ENCODE measurements at places on chromosomes 12 and 14.

GRCh38 chr12:74491374-74491773 lies 46.3 kb upstream of the ATXN7L3B start:
- no peak for DNase-seq

DNA sequence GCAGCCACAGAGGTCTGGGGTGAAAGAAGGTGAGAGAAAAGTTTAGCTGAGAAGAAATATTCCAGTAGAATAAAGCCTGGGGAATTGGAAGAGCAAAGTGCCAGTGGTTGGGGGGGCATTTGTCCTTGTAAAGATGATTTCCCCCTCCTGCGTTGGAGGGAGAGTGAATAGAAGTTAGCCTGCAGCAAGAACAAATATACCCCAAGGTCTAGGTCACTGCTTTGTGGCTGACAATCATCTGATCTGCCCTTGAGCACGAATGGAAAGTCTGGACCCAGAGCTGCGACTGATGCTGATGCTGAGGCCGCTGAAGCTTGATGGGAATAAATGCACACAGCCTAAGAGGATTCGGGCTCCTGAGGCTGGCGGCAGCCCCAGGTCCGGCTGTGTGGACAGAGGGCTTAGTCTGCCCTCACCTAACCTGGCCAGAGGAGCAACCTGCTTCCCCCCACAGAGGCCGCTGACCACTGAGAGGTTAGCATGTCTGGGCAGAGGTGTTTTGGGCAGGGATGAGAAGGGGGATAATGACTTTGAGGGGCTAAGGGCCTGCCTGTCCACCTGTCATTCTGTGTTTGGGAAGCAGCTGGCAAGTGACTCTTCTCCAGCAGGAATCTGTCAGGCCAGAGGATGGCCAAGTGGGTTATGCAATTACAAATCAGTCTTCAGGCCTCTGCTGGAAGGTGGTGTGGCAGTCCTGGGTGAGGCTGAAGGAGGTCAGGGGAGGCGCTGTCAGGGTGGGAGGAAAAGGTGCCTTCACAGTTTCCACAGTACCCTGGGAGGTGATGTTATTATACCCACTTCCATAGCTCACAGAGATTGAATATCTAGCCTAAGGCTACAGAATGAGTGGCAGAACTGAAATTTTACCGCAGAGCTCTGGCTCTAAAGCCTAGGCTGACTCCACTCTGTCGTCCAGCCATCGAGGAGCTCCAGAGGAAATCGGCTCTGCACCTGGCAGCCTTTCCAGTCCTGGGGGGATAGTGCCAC lies 11.7 kb downstream of the TUBA1C start:
- DNase-seq = no peak

GRCh38 chr14:103172921-103173320 lies 49.7 kb downstream of the TNFAIP2 start:
- no peak for DNase-seq

DNA sequence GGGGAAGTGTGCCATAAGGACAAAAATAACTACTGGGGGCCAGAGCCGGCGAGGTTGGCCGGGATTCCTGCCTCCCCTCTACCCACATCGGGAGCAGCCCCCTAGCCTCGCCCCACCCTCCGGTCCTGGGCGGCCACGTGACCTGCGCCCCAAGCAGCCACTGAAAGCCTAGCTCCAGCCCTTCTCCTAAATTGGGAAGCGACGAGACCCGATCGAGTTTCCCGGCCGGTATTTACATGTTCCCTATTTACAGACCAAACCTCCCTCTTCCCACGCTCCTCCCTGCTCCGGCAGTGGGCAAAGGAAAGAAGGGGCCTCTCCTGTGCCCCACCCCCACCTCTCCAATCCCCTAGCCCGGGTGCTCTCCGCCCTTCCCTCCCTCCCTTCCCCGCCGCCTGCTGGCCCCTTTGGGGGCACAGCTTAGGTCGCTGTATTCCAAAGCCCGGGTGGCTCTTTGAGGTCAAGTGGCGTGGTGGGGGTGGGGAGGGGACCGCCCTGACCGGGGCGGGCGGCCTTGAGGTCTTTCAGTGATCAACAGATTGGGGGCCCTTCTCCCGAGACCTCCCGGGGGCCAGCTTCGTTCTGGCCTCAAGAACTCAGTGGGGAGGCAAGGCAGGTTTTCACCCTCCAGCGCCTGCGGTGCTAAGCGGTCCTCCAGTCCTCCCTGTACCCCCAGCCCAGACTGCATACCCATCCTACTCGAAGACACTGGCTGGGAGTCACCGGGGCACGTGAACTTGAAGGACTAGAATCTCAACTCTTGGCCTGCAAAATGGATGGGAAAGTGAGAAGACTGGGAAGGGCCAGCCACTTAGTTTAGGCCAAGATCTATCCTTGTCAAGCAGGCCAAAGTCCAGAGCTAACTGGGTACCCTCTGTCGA lies 6.3 kb upstream of the CTDSP2 start:
- DNase-seq = no peak

GRCh38 chr14:68726093-68726695 lies 66.7 kb downstream of the ZFP36L1 start:
- DNase-seq = no peak

Measured in omental fat pad (tissue), 4 donors.